CD8-positive, alpha-beta T cell (primary cell): ENCODE measurements at places on chromosomes 5 and 9.
A peak's percentile ranks its signal among the peaks of the same experiment; 100 is the strongest.

DNA sequence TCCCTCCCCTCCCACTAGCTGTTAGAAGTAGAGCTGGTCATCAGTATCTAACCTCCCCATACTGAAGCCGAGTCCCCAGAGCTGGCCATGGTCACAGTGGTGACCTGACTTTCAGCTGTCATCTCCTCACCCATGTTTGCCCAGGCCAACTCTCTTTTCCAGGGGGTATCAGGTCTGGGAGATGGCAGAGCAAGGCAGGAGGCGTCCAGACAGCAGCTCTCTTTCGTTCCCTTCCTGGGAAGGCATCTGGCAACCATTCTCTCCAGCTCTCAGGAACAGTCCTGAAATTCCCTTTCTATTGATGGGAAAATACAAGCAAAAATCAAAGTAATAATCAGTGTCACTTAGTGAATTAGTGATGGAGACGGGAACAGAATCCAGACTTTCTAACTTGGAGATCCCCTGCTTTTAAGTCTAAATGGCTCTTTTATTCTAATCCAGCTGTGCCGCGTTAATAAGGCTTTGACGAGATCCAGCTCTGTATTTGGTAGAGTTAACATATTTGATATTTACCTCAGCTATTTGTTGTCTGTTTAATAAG lies 21.3 kb upstream of the AOPEP start:
- no peak for DNase-seq

GRCh38 chr9:135847833-135848232 lies 59.5 kb downstream of the CAMSAP1 start:
- DNase-seq: no peak

GRCh38 chr9:75152416-75152815 lies 64.1 kb downstream of the OSTF1 start:
- DNase-seq: peak; percentile 59

DNA sequence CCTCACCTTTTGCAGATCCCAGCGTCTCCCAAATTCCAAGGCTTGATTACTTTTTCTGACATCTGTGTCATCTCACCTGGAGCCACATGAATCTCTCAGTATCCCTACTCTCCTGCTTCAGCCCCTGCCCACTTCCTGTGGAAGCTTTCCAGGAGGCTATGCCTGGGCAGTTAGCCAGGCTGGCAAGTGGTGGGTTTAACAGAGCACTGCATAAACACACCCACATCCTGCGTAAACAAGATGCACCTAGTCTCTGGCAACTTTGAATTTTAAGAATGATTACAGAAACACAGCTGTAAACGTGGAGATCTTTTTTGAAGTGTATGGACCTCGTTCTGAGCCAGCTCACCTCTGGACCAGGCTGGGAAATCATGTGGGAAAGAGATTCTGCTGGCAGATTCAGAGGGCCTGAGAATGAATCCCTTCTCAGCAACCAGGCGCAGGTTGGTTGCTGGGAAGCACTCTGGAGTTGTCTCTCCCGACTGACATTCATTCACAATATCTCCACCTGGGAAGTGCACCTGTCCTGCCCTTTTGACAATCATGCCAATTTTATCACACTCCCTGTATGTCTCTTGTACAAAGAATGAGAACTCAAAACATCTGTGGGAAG lies 55.7 kb upstream of the FANCC start:
- DNase-seq: no peak

- DNase-seq: no peak
Observed at GRCh38 chr9:26043431-26043830, 365.2 kb upstream of the TUSC1 start.

DNA sequence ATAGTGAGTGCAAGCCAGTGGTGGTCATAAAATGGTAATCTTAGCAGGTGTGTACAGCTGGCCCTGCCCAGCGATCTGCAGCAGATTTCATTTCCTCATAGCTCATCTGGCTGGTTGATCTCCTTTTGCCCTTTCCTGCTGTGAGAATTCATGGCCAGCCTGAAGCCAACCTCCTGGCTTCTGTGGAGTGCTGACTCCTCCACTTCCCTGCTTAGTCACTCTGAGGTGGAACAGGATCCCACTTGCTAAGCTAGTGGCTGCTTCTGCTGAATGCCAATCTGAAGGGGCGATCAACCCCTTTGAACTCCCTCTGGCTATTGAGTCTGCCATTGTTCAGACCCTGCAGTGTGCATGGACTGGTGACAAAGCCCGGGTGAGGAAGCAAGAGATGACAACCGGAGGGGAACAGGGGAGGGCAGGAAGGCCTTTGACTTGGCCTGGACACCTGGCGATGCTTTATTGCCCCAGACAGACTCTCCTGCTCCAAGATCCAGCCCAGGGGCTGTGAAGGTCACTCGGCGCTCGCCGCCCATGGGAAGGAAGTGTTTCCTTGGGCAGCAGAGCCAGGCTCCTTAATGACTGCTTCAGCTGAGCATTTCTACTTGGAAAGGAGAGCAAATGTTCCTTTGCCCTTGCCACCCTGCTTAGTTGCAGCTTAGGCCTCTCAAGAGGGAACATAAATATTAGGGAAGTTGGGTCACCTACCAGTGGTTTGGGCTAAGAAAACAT lies 341.1 kb downstream of the ZSWIM6 start:
- DNase-seq: no peak

- DNase-seq: no peak
Observed at GRCh38 chr9:77375956-77376532, 198.7 kb downstream of the VPS13A start.

GRCh38 chr9:35273591-35273990 lies 111.8 kb downstream of the UNC13B start:
- no peak for DNase-seq

DNA sequence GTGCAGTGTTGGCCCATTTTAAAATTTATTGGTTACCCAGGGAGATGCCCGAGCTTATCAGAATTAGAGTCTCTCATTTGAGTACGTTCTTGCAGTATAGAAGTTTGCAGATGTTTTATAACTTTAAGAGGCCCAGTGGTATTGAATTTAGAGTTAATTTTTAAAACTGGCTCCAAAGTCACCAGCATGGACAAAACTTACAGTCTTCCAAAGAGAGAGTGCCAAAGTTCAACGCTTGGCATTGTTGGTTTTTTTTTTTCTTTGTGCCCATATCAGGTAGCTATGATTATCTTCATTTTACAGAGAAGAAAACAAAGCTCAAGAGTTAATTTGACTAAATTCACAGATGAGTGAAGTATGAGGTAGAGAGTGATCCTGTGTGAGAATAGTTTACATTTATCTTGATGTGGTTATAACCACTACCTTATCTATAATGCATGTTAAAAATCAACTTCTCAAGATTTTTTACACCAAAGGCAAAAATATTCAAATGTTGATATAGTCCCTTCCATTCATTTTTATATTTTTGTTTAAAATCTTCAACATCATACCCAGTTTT lies 273.7 kb upstream of the DMRT1 start:
- no peak for DNase-seq

GRCh38 chr9:108722396-108722795 lies 133.4 kb downstream of the ACTL7B start:
- DNase-seq: no peak

GRCh38 chr9:21817176-21817575 lies 14.7 kb downstream of the MTAP start:
- DNase-seq: no peak

DNA sequence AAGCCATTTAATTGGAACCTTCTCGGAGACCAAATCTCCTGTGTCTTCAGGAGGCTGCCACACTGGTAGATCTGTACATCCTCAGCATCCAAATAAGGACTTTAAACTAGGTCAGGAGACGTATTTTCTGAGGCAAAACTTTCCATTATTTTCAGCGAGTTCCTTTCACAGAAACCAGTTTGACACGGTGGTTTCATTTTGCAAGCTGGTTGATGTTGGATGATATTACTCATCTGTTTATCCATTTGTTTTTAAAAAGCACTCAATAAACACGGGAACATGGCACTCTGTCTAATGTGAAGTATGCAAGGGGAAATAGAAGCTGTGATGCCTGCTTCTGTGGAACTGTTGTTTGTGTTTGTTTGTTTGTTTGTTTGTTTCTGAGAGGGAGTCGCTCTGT lies 199.6 kb downstream of the ERCC6L2 start:
- DNase-seq: no peak

DNA sequence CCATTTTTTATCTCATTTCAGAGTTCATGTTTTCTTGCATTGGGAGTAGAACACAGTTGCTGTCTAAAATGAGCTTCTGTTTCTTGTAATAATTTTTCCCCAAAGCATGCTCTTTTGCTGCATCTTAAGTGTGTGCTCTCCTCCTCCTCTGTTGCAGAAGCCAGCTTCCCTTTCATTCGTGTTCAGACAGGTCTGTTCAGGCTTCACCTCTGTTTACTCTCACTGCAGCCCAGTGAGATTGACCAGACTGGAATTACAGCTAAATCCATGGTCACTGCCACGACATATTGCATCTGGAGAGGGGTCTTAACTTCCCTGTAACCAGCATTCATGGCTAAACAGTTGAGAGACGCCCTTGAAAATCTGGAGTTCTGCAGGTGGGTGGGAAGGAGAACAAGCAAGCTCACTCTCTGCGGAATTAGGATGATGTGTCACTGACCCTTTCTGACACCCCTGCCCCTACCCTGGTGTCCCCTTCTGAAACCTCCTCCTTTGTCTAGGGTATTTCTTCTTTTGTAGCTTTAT lies 223.2 kb downstream of the FSTL4 start:
- no peak for DNase-seq

DNA sequence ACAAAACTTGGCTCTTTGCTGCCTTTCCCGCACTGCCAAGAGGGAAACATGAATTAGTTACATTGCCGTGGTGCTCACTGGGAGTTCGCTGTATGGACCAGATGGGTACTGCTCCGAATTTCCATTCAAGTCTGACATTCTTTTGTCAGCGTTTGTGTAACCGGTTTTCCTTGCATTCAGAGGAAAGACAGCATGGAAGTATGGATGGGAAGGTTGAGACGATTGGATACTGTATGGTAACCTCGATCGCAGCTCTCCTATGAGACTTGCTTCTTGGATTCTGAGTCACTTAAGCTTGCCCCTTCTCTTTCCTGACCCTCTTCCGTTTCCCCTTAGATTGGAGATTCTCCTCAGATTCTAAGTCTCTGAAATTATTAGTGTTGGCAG lies 625 bp upstream of the UBLCP1 start:
- DNase-seq: no peak

- DNase-seq: no peak
Observed at GRCh38 chr5:159764283-159765134, 151.8 kb upstream of the ADRA1B start.

GRCh38 chr9:134617836-134618162 lies 23.8 kb upstream of the COL5A1 start:
- no peak for DNase-seq

DNA sequence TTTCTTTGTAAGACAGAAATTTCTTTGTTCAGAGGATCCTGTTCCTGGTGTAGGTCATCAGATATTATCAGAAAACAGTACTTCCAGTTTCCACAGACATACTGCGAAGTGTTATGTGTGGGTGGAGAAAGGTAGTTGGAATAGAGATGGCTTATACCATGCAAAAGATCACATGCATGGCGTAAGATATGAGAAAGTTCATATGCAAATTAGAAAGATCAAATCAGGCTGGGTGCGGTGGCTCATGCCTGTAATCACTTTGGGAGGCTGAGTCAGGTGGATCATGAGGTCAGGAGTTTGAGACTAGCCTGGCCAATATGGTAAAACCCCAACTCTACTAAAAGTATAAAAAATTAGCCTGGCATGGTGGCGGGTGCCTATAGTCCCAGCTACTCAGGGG lies 65.2 kb upstream of the GLIS3 start:
- DNase-seq: no peak

- DNase-seq: no peak
Observed at GRCh38 chr5:102802708-102803458, 47.8 kb downstream of the PAM start.

DNA sequence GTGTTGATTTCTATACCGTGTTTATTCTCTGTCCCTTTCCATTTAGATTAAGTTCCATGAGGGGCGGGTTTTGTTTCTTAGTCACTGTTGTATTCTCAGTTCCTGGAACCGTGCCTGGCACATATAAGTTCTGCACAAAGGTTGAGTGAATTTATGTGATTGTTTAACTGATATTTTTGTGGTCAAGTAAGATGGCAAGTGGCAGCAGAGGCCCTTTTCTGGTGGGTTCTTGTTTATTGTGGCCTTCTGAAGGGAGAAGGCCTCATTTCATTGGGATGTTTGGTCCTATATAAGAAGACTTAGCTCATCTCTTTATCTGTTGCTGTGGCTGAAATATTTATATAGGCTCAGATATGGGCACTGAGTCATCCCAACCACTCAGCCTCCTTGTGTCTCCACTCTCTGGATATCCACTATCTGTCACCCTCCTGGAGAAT lies 262.5 kb downstream of the PSAT1 start:
- no peak for DNase-seq

DNA sequence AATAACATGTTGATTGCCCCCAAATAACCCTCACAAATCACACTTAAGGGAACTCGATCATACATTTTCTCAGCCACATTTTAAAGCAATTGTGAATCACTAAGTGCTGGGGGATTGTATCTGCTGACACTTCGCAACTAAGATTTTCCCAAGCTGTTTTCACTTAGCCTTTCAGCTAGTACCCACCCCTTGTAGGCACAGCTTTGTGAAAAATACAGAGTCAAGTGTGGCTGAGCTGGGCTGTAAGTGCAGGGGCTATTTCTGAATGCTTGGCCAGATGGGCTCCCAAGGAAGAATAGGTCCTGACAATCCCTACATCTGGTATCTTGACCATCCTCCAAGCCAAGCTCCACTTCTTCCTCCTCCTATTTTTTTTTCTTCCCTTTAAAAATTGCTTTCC lies 289.2 kb upstream of the NMUR2 start:
- no peak for DNase-seq

- no peak for DNase-seq
Observed at GRCh38 chr9:18362901-18363685, 110.9 kb upstream of the ADAMTSL1 start.
